ENCODE measurements at places on chromosomes 5 and 9. TPM values are rescaled to one million over a fixed set of nuclear protein-coding genes. Genes with fewer than 3 reads are reported as not detected.

GRCh38 chr5:132059043-132059695 lies 1.3 kb upstream of the IL3 start:
- DNase-seq = peak; percentile 52

GRCh38 chr9:14671377-14671776 lies 21.9 kb downstream of the ZDHHC21 start:
- no peak for DNase-seq

- DNase-seq = peak; percentile 40
Measured at GRCh38 chr9:135077497-135078200, 9.8 kb upstream of the OLFM1 start.

GRCh38 chr5:147234825-147235635 lies at the start of gene STK32A:
Gene STK32A, plus strand, starts transcription at chr5:147235026. Its CDS starts 4,609 bp downstream, at chr5:147239635.
- DNase-seq = peak; percentile 84

GRCh38 chr5:6483880-6484382 lies 35.3 kb downstream of the UBE2QL1 start:
- DNase-seq = no peak

- DNase-seq = peak; percentile 44
Measured at GRCh38 chr5:180590543-180591310, 572 bp downstream of the SCGB3A1 start.

GRCh38 chr5:174301848-174302625 lies 256.5 kb downstream of the NSG2 start:
- DNase-seq = no peak

GRCh38 chr9:112404508-112404932 lies 24.6 kb downstream of the HSDL2 start:
- no peak for DNase-seq

GRCh38 chr5:71887680-71888079 lies 168.6 kb downstream of the CARTPT start:
- DNase-seq = no peak

DNA sequence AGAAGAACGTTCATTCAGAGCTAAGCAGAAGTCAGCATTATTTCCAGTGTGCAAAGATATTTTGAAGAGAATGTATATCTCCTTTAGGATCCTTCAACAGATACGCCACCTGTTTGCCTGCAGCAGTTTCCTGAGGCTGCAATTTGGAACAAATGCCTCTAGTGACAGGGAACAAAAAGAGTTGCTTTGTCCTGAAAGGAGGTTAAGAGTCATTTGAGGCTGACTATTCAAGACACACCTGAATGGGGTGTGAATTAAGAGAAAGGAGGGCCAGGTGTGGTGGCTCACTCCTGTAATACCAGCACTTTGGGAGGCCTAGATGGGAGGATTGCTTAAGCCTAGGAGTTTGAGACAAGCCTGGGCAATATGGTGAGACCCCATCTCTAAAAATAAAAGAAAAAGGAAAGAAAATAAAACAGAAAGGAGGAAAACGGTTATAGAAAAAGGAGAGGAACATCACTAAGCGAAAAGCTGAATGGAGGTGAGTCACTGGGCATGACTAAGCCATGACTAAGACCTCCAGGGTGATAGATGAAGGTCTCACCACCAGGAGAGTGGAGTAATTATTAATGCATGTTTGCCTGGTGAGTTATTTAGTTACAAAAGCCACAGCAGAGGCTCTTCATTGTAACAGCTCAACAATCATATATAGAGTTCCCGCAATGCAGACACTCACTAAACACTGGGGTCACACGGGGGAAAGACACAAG lies 255.2 kb upstream of the TNC start:
- no peak for DNase-seq

DNA sequence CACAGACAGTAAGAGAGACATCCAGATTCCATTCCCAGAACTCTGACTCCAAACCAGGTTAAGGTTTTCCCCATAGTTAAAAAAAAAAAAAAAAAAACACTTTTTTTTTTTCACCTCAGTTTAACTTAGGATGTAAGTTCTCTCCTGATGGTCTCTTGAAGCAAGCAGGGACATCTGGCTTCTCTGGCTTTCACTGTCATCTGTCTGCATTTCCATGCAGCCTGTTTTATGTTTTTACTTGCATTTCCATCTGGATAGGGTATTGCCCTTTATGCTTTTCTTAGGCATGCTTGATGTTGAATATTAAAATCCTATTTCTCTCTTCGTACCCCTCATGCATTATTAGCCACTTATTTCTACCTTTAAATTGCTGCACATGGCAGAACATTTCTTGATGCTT lies 135.3 kb upstream of the WWC1 start:
- DNase-seq = no peak

DNA sequence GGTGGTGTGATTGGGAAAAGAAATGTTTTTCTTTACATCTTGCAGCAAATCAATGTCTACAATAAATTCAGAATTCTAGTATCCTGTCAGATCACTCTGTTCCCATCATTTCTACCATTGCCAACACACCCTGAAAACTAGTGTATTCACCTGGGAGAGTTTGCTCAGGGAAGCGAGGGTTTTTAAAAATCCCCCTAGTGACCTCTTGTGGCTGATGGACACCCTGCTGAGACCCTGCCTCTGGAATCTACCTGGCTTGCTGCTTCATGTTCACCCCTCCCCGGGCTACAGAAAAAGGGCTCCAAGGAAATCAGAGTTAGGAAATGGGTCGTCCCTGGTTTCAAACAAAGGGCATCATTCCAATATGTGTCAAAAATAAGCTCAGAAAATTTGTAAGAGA lies 21.4 kb upstream of the ALDOB start:
- DNase-seq = no peak

GRCh38 chr5:35736280-35736679 lies 118.6 kb downstream of the SPEF2 start:
- no peak for DNase-seq

DNA sequence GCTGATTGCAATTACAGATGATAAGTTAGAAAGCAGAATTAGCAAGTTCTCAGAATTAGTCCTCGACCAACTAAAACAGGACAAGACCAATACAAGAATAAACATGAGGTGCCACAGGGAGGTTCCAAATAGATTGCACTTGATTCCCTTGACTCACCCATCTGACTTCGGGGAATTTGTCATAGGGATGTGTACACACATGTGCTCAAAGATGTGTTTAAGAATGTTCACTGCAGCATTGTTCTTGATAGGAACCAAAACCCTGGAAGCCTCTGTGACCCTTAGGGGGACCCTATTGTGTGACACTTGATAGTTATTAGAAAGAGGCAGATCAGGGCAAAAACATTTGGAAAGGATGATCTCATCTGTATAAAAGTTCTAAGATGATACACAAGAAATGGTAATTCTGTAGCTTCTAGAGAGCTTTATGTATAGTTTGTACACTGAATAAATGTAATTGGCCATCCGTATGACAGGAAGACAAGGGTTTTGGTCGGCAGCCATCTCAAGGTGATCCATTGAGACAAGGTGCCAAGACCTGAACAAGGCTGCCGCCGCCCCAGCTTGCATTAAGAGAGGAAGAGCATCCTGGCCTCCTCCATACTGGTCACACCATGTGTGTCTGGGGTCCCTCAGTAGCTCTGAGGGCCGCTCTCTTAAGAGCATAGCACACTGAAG lies 48.2 kb upstream of the GARNL3 start:
- no peak for DNase-seq

GRCh38 chr9:117305454-117305853 lies 109.4 kb downstream of the ASTN2 start:
- DNase-seq = no peak

- no peak for DNase-seq
Measured at GRCh38 chr9:115036691-115037090, 81.3 kb downstream of the TNC start.

DNA sequence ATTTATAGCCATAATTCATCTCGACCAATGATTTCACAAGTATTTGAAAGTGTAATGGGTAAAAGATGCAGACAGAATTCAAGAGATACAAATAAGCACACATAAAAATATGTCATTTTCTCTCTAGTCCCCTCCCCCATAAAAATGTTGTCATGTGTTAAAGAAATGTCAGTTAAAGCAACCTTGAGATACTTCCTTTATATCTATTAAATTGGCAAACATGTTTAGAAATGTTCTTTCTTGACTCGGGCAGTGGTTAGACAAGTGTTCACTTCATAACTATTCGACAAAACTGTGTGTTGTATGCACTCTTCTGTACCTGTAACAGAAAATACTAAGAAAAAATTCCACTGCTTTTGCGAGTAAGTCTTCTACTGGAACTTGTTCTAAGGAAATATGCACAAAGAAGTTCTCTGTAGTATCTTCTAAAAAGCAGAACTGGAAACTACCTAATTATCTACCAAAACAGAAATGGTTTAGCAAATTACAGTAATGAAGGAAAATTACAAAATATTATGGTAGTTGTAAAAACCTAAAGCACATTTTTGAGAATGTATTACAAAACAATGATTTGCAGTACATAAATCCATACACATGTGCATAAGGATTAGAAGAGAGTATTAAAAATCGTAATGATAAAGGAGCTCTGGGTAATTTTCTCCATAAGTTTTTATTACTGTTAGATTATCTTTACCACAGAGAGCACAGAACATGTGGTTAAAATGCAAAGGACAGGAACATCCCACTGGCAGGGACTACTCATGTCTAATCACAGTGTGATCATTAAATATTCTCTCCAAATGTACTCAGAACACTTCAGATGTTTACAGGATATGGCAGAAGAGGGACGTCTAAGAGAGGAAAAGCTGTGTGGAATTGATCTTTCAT lies 35.9 kb downstream of the FBXW2 start:
- no peak for DNase-seq

DNA sequence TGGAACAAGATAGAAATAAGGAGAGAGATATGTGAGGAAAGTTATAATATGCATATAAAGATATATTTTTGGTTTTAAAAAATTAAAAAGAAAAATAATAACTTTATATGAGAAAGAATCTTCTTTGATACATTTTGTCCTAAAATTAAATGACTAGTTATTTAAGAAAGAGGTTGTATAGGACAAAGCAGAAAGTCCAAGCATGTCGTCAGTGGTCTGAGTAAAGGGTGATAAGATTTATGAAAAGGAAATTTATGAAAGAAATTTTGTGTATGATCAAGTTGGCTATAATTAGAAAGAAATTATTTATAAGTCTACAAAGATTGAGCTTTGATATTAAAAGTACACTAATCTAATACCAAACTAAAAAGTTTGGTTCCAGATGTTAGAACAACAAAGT lies 32.0 kb downstream of the GTF3C4 start:
- no peak for DNase-seq

DNA sequence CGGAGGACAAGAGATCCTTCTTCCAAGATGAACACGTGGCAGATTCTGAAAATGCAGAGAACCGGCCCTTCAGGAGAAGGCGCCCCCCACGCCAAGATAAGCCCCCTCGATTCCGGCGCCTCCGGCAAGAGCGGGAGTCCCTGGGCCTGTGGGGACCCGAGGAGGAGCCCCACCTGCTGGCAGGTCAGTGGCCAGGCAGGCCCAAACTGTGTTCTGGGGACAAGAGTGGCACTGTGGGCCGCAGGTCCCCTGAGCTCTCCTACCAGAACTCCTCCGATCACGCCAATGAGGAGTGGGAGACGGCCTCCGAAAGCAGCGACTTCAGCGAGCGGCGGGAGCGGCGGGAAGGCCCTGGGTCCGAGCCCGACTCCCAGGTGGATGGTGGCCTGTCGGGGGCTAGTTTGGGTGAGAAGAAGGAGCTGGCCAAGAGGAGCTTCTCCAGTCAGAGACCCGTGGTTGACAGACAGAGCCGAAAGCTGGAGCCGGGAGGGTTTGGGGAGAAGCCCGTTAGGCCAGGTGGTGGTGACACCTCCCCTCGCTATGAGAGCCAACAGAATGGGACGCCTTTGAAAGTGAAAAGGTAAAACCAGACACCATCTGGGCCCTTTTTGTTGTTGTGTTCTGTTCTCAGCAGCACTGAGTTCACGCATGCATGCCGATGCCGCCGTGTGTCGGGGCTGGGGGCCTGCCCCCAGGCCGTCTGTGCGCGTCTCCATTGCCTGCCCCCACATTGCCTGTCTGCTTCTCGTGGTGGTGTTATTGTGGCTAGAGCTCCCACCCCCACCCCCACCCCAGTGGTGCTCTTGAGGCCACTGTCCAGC lies 26.6 kb upstream of the POMT1 start:
- peak; percentile 57 for DNase-seq

DNA sequence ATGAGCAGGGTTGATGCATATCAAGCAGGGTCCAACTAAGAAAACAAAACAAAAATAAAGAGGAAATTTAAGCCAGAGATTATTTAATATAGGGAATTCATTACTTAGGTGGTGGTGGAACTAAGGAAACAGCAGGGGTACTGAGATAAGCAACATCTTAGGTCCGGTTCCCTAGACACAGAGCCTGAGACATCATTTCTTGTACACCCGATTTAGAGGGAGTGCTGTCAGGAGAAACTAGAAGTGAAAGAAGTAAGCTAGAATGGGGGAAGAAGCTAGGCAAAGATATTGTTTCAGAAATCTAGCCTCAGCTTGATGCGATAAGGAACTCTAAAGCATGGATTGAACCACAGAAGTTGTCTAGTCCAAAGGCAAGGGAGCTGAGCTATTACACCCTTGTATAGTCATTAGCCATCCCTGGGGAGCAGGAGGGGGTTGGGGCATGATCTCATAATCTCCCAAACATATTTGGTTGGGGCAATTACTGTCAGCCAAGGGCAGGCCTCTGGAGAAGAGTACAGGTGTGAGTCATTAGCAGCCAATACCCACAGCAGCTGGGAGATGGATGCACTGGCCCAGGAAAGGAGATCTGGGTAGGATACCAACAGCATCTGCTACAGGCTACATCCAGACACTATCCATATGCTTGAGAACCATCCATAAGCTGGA lies 194.5 kb downstream of the ARL15 start:
- DNase-seq = no peak

DNA sequence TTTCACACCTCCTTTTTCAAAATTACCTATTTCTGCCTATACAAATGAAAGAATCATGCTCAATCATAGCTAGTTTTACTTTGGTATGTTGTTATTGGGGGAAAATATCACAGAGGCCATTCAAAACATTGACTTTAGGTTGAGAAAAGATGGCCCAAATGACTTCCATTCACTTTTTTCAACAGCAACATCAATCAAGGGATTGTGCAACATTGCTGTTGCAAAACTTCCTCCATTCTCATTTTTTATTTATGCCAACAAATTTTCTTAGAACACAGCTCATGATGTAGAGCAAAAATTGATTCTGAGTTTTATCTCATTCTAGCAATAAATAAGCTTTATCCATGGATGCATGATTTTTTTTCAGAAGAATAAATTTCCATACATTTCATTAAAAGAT lies 93.6 kb upstream of the RORB start:
- no peak for DNase-seq

- no peak for DNase-seq
Measured at GRCh38 chr9:97512966-97513560, 11.6 kb downstream of the TMOD1 start.

GRCh38 chr5:178577376-178577839 lies 12.8 kb downstream of the COL23A1 start:
- no peak for DNase-seq

GRCh38 chr9:32419921-32420320 lies 35.5 kb downstream of the ACO1 start:
- DNase-seq = no peak

CLIC3 gene
- 4.7 TPM for polyA plus RNA-seq

ADAMTS16 gene
- polyA plus RNA-seq = 0.60 TPM

PCDHA12 gene
- polyA plus RNA-seq = not detected

PDZD2 gene
- polyA plus RNA-seq = 2.1 TPM

KIF27 gene
- polyA plus RNA-seq = not detected

GLE1 gene
- 19.8 TPM for polyA plus RNA-seq

PCDHB10 gene
- polyA plus RNA-seq = not detected

TIMD4 gene
- polyA plus RNA-seq = not detected

WNT8A gene
- not detected for polyA plus RNA-seq

HSPA9 gene
- 101 TPM for polyA plus RNA-seq

SH3TC2 gene
- polyA plus RNA-seq = 1.0 TPM
